ENCODE measurements at places on chromosomes 11 and 22.

GRCh38 chr22:37462983-37463382 is 23.2 kb downstream of the MFNG start:
- DNase-seq, result no peak

DNA sequence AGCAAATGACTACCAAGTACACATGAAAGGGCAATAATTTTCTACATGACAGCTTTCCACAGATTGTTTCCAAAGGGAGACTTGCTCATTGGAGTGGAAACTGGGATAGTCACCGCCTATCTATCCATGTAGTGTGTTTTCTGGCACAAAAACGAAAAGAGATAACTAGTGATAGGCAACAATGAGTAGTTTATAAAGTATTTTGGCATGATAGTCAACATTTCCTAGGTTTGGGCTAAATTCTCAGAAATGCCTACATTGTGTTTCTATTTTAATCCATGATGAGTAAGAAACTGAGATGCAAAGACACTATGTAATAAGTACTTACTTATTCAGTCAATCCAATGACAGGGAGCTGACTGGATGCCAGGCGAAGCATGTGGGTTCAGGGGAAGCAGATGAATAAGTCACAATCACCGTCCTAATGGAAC is 1129.1 kb downstream of the DLG2 start:
- no peak for DNase-seq

- peak; percentile 99 for DNase-seq
Measured at GRCh38 chr22:35299673-35300499, at the start of gene TOM1. Gene TOM1, plus strand, starts transcription at chr22:35299894. Its CDS starts 35 bp downstream, at chr22:35299929.

DNA sequence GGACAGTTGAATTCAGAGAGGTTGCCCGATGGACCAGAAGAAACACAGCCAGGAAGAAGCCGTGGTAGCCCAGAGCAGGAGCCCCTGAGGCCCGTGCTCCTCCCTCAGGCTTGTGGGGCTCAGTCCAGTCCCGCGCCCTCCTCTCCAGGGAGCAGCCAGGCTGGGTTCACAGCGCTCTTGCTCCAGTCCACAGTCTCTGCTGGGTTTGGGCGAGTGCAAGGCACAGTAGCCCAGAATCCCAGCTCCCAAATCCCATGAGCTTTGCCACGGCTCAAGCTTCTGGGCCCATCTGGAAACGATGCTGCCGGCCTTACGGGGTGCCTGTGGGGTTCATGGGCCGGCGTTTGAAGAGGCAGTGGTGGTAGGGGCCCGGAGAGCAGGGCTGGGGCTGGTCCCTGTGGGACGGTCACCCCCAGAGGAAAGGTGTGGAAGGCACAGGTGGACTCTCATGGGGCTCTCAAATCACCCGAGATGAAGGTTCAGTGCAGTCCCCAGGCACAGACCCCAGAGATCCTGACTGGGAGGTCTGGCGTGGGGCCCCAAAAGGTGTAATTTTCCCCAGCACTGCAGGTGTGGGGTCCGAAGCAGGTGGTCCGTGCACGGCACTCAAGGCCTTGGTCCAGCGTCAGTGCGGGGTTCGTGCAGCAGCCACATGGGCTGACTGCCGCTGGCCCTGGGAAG is 30.6 kb upstream of the ATXN10 start:
- DNase-seq, result no peak

DNA sequence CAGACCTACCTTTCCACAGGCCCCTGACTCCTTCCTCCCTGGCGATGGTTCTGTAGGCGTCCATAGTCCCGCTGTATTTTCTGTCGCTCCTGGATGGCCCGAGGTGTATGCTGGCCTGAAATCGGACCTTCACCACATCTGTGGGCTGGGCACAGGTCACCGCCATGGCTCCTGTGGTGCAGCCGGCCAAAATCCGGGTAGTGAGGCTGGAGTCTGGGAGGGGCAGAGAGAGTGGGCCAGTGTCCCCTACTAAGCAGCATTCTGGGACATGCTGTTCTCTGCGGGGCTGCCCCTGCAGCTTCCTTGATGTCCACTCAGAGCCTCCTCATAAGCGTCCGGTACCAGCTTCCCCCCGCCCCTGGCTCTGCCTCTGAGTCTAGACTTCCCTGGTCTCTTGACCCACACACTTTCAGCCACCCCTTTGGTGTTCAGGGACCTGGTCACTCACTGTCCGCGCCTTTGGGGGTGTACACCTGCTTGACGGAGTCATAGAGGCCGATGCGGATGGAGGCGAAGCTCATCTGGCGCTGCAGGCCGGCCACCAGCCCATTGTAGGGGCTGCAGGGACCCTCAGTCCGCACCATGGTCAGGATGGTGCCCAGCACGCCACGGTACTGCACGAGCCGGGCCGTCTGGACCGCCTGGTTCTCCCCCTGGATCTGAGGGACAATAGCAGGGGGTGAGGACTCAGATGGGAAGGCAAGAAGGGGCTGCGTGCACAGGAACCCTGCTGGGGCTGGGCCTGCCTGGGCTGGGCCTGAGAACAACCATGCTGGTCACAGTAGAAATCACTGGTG is 3.0 kb downstream of the UCP3 start:
- DNase-seq, result no peak

DNA sequence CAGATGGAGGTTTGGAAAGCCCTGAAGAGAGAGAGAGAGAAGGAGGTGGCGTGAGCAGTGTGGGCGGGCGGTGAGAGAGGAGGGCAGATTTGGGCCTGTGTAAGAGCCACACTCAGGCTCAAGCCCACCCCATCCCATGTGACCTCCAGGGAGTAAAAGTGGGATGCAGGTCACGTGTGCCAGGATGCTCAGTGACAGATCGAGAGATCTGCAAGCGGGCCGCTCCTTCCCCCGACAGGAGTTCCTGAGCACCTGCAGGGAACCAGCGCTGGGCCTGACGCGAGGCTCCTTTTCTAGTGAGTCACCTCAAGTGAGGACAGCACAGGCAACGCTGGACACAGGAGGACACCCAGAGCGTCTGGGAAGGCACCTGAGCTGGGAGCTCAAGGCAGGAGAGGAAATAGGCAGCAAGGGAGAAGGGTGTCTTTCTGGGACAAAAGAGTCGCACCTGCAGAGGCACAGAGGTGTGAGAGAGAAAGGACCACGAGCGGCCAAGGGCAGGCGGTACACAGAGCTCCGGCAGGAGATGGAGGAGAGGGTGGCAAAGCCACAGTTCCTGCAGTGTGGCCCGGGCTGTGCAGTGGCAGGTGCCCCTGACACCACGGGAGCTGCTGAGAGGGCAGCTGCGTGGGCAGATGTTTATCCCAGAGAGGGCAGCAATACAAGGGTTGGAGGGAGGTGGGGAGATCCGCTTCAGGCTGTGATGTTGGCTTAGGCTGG is 1294.8 kb downstream of the TBC1D22A start:
- no peak for DNase-seq

DNA sequence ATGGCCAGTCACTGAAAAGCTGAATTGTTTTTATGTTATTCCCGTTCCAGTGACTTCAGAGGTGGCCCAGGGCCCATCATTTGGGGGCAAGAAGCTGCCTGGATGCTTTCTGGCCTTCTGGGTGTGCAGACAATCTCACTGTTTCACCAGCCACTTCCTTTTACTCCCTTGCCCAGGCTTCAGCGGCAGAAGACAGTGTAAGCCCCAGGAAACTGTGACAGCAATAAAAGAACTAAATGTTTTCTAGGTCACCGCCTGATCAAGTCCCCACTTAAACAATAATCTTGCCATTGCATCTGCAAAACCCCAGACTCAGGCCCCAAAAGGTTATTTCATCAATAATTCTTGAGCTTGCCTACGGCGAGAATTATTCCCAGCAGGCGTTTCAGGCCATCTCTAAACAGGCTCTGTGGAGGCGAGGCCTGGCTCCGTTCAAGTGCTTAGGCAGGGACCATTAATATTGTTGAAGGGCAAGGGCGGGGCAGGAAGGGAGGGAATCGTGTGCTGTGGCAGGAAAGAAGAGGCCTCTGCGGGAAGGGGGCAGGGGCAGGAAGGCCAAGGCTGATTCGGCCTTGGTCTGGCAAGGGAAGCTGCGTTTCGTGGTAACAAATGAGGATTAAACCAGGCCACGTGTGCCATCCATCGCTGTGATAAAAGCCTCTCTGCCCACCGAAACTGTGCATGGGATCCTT is 252.3 kb downstream of the KIRREL3 start:
- DNase-seq, result no peak

GRCh38 chr11:35126000-35126878 is 12.7 kb upstream of the CD44 start:
- DNase-seq, result no peak

DNA sequence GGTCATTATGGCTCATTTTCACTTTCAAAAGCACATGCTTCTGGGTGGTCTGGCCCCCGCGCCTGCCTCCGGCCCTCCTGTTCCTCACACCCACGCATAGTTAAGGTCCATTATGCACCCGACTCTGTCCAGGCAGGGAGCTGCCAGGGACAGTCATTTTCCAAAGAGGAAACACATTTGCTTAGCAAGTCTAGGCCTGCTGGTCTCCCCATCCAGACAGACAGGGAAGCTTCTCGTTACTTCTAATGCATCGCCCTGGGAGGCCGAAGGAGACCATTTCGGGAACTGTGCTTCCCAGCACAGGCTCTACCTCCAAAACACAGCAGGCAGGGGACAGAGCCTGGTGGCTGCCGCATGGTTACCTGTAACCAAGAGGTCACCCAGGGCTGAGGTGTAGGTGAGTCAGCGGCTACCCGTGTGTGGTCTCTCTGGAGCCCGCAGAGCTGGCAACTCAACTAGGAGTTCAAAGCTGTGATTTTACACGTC is 87.1 kb upstream of the SHANK2 start:
- no peak for DNase-seq
